ENCODE measurements at places on chromosomes 11 and 22. TPM values are rescaled to one million over a fixed set of nuclear protein-coding genes. Genes with fewer than 3 reads are reported as not detected.

DNA sequence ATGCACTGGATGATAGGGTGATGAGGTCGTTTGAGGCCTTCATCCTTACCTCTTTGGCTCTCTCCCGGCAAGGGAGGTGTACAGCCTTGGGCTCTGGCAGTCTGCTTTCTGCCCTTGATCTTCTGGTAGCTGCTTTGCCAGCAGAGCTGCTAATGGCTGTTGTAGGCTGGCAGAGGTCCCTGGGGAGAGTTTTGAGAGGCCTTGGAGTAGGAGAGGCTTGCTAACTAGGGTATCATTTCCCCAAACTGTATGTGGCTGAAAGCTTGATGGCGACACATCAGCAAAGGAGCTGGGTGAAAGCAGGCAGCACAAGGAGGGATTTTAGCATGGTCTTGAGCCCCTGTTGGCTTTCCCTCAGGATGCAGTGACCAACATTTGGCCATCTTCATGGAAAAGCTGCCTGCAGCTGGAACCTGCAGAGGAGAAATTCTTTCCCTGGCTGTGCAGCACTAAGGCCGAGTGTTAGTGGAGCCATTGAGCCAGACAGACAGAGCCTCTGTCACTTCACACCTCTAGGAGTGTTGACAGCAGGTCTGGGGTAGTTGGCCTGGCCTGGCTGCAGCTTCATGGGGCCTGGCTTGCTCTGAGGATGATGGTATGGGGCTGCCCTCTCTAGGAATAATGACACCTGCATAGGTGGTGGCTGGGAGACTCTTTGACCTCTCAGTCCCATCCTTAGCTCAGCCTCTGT lies 3.5 kb upstream of the AMPD3 start:
- no peak for DNase-seq

IFITM10 gene
- polyA plus RNA-seq = 0.36 TPM

LMO2 gene
- polyA plus RNA-seq = 15.1 TPM

DNA sequence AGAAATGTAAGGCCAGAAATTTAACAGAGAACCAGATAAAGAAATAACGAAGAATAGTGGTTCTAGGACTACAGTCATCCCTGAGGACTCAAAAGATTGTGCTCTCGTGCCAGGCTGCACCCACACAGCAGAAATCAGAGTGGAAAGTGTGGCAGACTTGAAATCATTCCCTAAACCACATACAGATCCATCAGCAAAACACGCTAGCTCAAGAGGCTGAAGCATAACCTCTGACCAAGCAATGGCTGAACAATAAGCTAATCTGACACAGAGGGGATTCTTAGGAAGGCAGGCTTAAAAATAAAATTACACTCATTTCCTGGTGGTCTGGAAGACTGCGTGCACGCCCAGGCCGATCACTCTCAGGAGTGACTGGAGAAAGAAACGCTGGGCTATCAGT lies 19.0 kb downstream of the NCF4 start:
- no peak for DNase-seq

VWCE gene
- 3.5 TPM for polyA plus RNA-seq

GRCh38 chr11:96483374-96483955 lies 93.7 kb downstream of the JRKL start:
- DNase-seq = no peak

GRCh38 chr22:36938886-36939285 lies 25.5 kb downstream of the CSF2RB start:
- no peak for DNase-seq

PSMC3 gene
- 114 TPM for polyA plus RNA-seq

KCTD14 gene
- 2.2 TPM for polyA plus RNA-seq

All from muscle of arm (tissue), 14 donors.